HT-29 (cell line): ENCODE measurements at places on chromosomes 4 and X. TPM values are rescaled to one million over a fixed set of nuclear protein-coding genes. Genes with fewer than 3 reads are reported as not detected.

MYOZ2 gene
- not detected in 2 replicates for total RNA-seq

VEGFD gene
- 0.08 TPM in 1 of 2 replicates, not detected in the other for total RNA-seq

LUZP4 gene
- total RNA-seq, result not detected in 2 replicates

ZFP42 gene
- total RNA-seq, result not detected in 2 replicates

OPHN1 gene
- total RNA-seq, result 6.9 and 17.7 TPM in 2 replicates

SYNPO2 gene
- not detected in 2 replicates for total RNA-seq

SMIM14 gene
- 5.4 and 12.1 TPM in 2 replicates for total RNA-seq

PLAC1 gene
- not detected in 2 replicates for total RNA-seq

ABRAXAS1 gene
- total RNA-seq, result 2.4 and 3.7 TPM in 2 replicates

GYG2 gene
- total RNA-seq, result 0.29 TPM in 1 of 2 replicates, not detected in the other

DNA sequence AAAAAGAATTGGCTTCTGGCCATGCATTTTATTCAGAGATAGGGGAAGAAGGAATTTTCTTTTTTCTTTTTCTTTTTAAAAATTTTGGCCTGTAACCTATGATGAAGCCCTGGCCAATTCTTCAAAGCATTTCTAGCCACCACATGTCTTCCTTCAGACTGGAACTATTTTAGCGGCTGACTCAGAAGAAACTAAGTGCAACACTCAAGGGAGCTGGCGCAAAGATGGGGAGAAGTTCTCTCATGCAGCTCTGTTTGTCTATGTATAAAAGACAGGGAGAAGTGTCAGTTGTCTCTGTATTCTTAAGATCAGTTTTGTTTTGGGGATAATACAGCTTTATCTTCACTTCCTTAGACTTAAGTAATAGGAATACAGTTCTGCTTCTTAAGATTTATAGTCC lies 46.1 kb downstream of the MBNL3 start:
- DNase-seq, result no peak

GRCh38 chr4:135770505-135770904 lies 1568.9 kb upstream of the PABPC4L start:
- no peak for DNase-seq

- DNase-seq, result no peak
These were observed 99.5 kb upstream of the SLC4A4 start for GRCh38 chr4:71239365-71239764.

- peak; percentile 10 for DNase-seq
These were observed 303.7 kb upstream of the MAGEB2 start for GRCh38 chrX:29911673-29912072.

DNA sequence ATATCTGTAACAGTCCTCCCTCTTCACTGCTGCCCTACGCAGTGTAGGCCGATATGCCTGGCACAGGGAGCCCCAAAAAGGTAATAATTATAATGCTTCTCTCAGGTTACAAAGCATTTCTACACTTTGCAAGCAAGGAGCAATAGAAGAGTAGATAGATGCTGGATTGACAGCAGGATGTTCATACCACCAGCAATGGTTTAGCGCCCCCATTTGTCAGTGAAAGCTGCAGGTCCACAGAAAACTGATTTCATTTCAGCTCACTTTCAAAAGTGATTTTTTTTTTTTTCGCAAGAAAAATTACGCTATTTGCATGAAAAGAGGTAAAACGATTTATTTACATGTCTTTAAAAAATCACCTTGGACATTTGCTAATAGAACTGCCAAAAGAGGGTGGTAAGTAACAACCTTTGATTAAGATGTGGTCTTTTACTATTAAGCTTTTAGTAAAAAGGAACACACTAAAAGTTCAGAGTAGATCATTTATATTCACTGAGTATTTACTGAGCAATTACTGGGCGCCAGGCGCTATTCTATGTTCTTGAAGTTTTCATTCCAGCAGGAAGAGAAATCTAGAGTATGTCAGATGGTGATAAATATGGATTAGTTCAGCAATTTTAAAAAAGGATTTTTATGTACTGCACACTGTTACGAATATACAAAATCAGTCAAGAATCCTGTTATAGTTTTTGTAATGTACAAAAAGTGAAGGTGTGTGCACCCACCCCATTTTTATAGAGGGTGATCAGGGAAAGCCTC lies 34.4 kb downstream of the HPF1 start:
- peak; percentile 9 for DNase-seq

- no peak for DNase-seq
These were observed 29.8 kb upstream of the H2AZ1 start for GRCh38 chr4:99979872-99980271.

GRCh38 chr4:180028682-180029081 lies 2214.5 kb upstream of the TENM3 start:
- DNase-seq, result peak; percentile 63

- DNase-seq, result no peak
These were observed 25.6 kb upstream of the MXD4 start for GRCh38 chr4:2287594-2287915.

- no peak for DNase-seq
These were observed 175.9 kb downstream of the SLC39A8 start for GRCh38 chr4:102169345-102169744.

DNA sequence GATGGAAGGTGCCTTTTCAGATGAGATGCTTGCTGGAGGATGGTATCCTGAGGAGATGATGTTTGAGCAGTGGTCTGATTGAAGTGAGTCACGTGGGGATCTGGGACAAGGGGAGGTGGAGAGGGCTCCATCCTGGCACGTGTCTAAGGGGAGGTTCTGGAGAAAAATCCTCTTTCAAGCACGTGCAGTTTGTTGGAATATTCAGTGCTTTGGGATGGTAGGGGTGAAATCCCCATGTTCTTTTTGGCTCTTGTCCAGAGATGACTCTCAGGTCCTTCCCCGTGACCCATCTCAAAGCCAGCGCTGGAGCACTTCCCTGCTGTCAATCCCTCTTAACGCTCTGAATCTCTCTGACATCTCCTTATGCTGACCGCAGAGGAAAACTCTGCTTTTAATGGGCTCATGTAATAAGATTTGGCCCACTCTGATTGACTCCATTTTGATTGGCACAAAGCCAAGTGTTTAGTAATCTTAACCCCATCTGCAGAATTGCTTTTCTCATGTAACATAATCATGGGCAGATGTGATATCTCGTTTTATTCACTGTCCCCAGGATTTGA lies 10.8 kb upstream of the KLKB1 start:
- no peak for DNase-seq

DNA sequence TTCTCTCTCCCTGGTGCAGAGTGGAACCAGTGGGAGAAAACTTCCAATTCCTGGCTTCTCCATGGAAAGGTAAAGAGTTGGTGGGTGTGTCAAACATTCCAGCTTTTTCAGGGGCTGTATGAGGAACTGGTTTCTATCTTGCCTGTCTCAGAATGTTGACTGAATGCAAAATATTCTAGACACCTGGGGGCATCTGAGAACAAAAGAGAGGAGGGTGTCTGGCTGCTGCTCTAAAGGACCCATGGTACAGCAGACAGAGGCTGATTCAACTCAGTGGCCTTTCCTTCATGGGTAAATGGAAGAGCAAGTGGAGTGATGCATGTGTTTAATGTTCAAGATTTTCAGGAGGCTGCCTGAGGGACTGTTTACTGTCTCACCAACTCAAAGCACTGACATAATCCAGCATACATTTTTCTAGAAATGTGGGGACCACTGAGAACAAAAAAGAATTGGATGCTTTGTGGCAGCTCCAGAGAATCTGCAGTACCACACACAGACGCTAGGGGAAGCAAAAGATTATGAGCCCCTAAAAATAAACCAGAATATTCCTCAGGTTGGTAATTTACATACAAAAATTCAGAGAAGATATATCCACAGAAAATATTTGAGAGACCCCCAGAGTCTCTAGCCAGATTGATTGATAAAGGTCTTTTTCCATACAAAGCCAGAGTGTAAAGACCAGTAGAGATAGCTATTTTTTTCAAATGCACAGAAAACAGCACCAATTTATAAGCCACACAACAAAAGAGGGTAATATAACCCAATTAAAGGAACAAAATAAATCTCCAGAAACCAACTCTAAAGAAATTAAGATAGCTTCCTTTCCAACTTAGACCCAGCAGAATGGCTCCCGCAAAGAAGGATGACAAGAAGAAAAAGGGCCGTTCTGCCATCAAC lies 48.0 kb upstream of the STARD8 start:
- peak; percentile 37 for DNase-seq

DNA sequence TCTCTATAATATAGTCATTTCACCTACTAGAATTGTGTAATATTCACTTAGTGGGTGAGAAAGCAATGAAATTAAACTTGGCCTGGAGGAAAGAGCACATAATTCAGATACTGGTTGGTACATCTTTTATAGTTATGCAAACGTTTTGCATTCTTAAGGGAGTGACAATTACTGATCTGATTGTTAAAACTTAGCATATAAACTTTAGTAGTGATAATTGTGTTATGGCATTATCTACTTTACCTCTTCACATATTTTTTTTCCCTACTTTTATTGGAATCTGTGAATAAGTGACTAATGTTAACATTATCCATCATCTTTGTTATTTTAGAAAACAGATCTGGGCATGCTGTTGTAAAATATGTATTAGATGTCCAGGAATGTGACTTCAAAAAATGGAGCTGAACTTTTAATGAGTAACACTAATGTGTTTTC lies 217.4 kb upstream of the GIMD1 start:
- DNase-seq, result no peak

DNA sequence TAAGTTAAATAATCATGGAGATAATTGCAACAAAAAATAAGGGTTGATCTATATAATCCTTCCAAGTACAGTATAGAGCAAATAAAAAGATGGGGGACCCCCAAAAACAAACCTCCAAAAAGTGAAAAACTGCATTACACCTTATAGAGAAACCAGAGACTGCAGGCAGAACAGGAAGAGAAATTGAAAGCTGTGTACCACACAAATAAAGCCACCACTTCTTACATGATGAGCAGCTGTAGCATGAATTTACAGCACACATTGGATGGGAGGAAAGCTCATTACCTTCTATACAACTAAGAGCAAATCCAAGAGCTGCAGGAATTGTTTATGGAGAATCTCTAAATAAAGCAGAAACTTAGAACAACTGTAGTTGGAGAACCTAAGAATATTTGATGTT lies 152.4 kb upstream of the PDE5A start:
- DNase-seq, result no peak

- DNase-seq, result no peak
These were observed 28.4 kb downstream of the PROM1 start for GRCh38 chr4:16055471-16055870.

GRCh38 chr4:6222761-6223292 lies 22.5 kb upstream of the JAKMIP1 start:
- no peak for DNase-seq

GRCh38 chr4:86302251-86302650 lies 57.6 kb downstream of the MAPK10 start:
- DNase-seq, result peak; percentile 19

DNA sequence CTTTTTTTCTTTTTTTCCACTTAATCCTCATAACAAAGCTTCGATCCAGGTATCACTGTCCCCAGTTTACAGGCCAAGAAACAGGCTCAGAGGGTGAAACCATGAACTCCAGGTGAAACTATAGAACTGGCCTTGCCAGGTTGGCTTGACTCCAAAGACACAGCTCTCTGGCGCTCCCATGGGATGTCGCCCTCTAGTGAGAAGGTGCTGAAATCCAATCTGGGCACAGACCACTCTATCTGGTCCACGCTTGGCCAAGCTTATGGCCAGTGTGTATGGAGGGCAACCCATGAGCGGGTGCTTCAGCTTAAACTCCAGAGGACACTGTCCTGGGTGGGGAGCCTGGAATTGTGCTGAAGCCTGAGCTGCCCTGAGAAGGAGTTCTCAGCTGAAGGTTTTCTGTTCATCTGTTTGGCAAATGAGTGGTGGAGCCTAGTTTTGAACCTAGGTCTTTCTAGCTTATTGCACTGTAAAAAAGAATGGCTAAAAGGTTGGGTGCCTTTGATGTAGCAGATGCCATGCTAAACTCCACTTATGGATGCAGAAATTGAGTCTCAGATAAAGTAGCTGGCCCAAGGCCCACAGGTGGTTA lies 70.5 kb downstream of the SEL1L3 start:
- DNase-seq, result peak; percentile 79

GRCh38 chrX:141642979-141643378 lies 53.5 kb downstream of the SPANXA2 start:
- no peak for DNase-seq

- DNase-seq, result no peak
These were observed 191.5 kb downstream of the SLC7A11 start for GRCh38 chr4:138050601-138051000.

DNA sequence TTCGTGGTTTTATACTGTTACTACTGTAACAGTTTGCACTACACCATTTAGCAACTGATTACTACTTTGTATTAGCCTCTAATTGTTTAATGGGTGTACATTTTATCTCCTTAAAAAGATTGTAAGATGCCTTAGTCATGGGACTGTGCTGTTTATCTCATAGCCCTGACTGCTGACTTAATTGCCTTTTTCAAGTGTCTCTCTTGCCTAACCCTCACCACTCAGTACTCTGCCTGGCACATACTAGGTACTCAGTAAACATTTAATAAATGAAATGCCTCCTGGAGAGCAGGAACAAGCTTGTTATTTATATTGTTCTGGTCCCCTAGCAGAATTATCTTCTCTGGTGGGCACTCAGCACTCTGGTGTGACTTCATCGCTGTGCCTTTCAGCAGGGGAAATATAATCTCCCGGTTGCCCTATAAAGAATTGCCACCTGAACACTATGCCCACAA lies 1.7 kb upstream of the STIM2 start:
- DNase-seq, result peak; percentile 23

DNA sequence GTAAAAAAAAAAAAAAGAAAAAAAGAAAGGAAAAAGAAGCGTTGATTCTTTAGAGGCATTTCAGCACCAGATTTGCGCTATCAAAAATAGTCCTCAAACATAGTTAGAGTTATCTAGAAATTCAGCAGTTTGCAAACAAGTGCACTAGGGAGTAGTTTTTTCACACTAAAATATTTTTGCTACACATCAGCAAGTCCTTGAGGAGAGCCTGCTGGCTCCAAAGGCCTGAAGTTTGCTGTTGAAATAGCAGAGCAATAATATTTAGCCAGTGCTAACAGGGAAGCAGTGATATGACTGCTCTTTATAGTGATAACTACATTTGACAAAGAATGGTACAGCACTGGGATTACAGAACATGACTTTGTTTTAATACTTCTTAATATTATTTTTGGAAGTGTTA lies 472.2 kb downstream of the PCDH7 start:
- no peak for DNase-seq

DNA sequence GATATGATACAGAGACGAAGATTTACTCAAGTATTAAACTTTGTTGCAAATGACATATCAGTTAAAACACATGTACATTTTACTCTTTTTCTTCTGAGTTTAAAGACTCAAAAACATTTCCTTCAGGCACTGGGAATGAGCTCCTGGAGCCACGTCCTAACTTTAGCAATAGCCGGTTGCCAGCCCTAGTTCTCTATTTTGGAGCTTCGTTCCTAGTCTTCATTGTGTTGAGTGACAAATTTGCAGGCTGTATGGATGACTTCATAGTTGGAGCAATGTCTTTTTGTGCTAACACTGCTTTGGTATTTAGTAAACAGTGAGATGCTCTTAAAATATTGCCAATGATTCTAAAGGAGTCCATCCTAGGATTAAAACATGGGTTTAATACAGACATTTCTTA lies 190.9 kb downstream of the FAT4 start:
- no peak for DNase-seq

DNA sequence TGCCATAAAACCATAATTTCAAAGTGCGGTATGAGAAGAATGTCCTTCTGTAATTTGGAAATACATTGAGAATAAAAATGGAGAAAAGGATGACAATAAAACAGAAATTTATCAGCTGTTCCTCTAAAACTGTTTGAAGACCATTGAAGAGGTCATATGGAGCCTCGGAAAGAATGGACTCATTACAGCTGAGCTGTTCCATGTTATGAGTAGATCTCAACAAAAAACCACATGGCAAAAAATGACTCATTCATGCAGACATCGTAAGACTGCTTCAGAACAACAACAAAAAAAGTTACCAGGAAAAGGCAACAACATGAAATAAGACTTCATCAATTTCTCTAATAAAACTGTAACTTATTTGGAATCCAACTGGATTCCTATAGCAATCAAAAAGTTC lies 39.7 kb downstream of the AKAP4 start:
- DNase-seq, result no peak
